ENCODE measurements at places on chromosomes 5 and 9.

GRCh38 chr9:116549786-116550660 lies 137.1 kb upstream of the TRIM32 start:
- no peak for DNase-seq

GRCh38 chr5:59446356-59446755 lies 447.2 kb downstream of the PDE4D start:
- DNase-seq, result no peak

DNA sequence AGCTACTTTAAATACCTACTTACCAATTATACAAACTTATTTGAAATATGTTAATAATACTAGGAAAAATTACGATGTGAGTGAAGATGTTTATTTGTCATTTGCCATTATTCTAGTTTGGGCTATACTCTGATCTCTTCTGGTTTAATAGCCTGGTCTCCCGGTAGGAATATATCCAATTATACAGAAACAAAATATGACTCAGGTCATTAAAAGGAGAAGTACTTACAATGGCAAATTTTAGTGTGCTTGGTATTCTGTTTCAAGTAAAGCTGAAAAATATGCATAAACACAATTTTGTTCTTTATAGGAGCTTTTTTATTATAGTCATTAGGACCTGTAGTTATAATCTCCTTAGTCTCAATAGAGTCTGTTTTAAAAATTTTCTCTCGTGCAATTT lies 176.8 kb downstream of the SLCO4C1 start:
- DNase-seq, result no peak

DNA sequence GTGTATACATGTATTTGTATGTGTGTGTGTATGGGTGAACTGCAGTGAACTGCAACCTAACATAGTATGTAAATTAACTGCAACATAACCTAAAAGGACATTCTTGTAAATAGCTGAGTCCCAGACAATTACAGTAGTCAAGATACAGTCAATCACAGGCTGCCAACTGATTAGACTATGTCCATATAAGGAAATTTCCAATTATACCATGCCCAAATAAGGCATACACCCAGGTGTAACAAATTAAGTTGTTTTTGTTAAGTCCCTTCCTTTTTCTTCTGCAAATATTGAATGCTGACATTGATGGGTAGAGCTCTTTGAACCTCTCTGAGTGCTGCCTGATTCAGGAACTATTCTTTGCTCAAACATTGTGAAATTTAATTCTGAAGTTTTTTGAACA lies 594.6 kb upstream of the FAM174A start:
- no peak for DNase-seq

DNA sequence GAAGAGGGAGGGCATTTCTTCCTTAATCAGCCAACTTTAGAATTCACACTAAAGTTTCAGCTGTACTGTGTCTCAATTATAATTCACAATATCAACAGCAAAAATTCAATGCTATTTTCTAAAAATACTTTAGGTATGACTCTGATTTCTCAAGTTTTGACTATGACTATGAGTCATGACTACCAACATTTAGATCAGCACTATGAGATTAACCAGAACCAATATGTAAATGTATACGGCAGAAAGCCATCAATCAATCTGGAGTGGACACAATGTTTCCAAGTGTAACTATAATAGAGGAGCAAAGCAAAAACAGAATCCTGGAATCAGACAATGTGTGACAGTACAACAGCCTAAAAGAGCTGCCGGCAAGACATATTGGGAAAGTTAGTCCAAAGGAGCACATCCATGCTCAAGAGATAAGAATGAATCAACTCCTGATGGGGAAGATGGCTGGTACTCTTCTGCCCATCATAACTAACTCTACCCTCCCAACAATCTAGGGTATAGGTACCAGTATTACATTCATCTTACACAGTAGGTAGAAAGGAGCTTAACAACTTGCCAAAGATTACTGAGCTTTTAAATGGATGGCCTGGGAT lies 294.4 kb downstream of the SEMA5A start:
- DNase-seq, result peak; percentile 82

DNA sequence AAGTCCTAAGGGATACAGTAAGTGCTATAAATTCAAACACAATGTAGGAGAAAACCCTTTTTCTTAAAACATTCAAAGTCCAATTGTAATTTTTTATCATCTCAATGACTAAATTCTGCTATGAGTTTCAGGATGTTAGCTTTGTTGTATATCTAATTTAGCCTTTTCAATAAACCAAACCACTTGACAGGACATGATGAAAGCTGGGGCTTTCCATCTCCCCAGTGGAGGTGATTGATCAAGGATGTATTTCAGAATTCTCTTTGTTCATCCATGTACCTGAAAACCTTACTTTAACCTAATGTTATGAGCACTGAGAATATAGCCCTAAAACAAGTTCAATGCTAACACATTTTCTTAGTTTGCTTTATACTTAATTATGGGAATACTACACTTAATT lies 639.0 kb upstream of the ITGA1 start:
- no peak for DNase-seq

DNA sequence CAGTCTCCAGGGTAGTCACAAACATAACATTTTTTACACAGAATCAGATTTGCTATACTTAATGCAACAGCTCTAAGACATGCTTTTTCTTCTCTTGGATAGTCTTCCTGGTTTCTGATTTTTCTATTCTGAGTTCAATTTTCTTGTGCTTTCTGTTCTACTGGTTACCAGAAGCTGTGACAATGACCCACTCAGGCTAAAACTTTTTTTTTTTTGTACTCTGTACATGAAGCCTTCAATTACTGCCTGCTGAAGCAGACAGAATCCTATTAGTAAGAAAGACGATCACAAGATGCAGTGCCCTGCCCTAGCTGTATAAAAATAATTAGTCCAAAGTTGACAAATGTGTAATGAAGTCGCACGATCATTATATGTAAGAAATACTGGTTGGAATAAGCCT lies 231.1 kb upstream of the TBCA start:
- DNase-seq, result no peak

- DNase-seq, result no peak
Measured at GRCh38 chr5:79857714-79858409, 133.2 kb downstream of the MTX3 start.

DNA sequence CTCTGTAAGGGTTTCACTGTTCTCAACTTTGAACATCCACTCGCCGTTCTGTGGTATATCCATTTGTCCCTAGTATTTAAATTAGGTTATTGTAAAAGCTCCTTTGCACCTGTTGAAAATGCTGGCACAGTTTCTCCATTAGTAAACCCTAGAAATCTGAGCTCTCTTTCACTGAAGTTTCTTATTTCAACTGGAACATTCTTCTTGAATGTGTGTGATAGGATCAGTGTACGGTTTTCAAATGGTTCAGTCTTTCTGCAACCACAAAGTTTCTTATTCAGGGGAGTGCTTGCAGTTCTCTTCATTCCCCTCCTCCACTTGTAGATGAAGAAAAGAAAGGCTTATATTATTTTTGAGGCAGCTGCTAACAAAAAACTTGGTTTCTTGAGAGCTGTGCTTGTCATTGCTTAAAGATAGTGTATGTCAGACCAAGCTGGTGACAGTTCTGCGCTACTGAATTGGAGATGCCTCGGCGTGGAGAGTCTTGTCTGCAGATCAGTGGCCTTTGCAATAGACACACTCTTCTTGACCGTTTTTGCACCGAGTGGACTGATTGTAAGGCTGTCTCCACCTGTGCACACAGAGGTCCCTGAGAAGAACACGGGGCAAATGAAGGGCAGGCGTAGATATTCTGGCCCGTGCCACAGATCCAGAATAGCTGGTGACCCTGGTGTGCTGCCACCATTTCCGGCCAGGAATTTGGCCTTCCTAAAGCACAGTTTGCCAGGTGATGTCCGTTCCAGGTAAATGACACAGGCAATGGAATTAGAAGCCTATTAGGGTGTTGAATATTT lies 102.2 kb downstream of the TRIO start:
- DNase-seq, result no peak

DNA sequence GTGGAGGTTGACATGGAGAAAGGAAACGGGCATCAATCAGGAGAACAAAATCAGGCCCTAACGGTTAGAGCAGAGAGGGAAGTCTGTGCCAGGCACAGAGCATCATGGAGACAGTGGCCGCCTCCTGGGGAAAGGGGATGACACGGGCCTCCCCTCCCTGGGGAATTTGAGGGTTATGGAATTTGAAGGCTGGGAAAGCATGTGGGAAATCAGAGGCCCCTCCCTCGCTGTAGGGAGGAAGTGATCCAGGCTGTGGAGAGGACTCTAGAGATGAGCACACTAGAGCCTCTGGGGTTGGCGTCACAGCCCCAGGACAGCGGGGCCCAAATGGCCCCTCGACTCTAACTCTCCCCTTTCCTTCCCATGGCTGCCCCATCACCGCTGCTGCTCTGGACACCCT lies 36.7 kb downstream of the PROP1 start:
- no peak for DNase-seq

DNA sequence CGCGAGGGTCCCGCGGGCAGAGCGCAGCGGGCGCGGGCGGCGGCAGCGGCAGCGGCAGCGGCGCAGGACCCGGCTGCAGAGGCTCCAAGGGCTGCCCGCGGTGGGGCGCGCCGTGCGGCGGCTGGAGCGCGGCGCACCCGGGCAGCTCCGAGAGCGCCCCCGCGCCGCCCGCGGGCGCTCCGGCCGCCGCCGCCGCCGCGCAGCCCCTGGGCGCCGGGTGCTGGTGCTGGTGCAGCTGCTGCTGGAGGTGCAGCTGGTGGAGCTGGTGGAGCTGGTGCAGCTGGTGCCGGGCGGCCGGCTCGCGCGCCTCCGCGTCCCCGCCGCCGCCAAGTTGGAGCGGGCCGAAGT lies 644 bp downstream of the IER5L start:
- DNase-seq, result no peak

GRCh38 chr9:34651876-34652601 lies at the start of gene IL11RA:
IL11RA (plus strand) TSS chr9:34652185; CDS start chr9:34655218, 3,033 bp downstream.
- DNase-seq, result peak; percentile 79

DNA sequence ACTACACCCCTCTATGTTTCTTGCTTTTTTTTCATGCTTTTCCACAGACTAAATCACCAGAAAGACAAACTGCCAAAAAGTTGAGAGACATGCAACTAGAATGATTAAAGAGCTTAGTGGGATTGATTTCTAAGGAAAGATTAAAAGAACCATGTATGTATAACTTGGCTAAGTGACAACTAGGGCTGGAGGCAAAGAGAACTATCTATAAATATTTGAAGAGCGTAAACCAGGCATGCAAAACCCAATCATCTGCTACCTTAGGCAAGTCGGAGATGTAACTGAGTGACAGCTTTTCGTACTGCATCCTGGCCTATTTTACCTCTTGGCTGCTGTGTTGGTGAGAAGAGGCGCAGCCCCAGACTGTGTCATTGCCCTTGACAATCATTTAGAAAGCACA lies 121.0 kb upstream of the TLX3 start:
- no peak for DNase-seq

DNA sequence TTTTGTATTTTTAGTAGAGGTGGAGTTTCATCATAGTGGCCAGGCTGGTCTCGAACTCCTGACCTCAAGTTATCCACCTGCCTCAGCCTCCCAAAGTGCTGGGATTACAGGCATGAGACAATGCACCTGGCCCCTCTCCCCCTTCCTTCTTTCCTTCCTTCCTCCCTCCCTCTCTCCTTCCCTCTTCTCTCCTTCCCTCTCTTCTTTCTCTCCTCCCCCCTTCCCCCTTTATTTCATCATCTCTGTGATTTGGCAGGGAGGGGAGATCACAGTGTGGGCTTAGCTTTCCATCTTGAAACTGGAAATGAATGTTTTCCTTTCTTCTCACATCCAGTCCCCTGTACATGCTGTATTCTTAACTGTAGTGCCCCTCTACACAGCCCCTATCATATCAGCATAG lies 12.7 kb downstream of the RHOBTB3 start:
- no peak for DNase-seq

DNA sequence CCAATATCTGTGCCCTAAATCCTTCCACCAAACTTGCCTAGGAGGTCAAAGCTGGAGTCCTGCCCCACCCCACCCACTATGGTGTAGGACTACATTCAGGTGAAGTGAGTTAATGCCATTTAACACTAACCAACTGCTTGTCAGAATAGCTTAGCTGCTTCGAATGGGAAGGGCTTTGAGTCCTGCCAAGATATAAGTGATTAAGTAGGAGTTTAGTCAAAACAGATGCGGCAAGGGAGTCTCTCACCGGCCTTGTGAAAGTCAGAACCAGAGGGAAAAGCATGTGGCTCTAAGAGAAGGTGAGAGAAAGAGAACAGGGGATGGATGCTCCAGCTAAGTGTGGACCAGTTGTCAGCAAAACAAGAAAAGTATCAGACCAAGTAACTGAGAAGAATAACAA lies 132.6 kb downstream of the SPOCK1 start:
- no peak for DNase-seq

DNA sequence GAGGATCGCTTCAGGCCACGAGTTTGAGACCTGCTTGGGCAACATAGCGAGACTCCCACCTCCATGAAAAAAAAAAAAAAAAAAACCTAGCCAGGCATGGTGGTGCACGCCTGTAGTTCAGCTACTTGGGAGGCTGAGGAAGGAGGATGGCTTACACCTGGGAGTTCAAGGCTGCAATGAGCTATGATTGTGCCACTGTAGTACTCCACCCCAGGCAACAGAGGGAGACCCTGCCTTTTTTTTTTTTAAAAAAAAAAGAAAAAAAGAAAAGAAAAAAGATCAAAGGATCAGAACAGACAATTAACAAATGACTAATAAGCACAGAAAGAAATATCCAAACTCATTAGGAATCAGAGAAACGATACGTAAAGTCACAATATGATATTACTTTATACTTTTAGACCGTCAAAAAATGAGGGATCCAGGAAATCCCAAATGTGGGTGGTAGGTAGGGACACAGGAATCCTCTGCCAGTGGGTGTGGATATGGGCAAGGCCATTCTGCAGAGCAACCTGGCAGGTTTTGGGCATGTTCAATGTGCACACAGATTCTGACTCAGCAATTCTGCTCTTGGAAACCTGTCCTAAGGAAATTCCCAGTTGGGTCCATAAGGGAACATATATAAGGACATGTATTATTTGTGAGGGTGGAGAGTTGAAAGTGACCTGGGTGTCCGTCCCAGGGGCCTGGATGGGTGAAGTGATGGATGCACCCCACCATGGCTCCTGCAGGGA lies 144.7 kb upstream of the TBC1D2 start:
- DNase-seq, result no peak

- DNase-seq, result no peak
Measured at GRCh38 chr5:8413975-8414374, 545.0 kb downstream of the MTRR start.

GRCh38 chr9:33416996-33417395 lies 14.6 kb upstream of the AQP7 start:
- no peak for DNase-seq

- peak; percentile 95 for DNase-seq
Measured at GRCh38 chr9:113957821-113958341, 81.8 kb downstream of the ZNF618 start.

GRCh38 chr5:154058055-154059038 lies 19.6 kb downstream of the MFAP3 start:
- no peak for DNase-seq

GRCh38 chr5:168679515-168679920 lies 100.3 kb upstream of the PANK3 start:
- peak; percentile 48 for DNase-seq
